ENCODE measurements at places on chromosomes 11 and 22.

DNA sequence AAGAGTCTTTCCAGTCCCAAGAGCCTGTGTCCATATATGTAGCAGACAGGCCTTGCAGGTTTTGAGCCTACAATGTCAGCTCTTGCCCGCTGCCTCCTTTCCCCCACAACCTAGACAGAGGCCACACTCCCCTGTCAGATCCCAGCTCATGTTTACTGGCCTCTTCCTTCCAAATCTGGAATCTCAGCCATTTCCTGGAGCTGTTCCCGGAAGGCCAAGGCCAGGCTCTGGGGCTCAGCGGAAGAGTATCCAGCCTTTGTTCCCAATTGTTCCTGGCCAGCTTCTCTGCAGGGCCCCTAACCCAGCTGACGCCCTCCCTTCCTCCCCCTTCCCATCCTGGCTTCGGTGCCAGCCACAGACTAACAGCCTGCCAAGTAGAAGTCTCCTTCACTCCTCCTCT lies 1.0 kb upstream of the ROBO4 start:
- DNase-seq: no peak

DNA sequence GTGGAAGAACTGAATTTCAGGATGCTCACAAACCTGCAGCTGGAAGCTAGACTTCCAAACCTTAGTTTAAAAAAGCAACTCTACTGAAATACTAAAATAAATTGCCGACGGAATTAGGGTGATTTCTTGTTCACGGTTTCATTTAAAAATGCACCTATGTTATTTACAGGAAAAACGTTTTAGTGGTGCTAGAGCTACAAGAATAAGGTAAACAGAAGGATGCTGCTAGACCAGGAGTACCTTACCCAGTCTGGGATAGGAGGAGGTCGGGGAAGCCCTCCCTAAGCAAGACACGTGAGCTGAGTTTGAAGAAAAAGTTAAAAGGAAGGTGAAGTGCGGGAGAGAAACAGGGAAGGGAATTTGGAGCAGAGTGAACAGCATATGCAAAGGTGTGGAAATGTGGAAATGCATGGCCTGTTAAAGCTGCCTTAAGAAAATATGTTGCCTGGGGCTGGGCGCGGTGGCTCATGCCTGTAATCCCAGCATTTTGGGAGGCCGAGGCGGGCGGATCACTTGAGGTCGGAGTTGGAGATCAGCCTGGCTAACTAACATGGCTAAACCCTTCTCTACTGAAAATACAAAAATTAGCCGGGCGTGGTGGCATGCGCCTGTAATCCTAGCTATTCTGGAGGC lies 1.4 kb upstream of the FTH1 start:
- no peak for DNase-seq

GRCh38 chr11:106172386-106172991 lies 95.0 kb downstream of the AASDHPPT start:
- DNase-seq: no peak

GRCh38 chr11:118170882-118171268 lies 5.6 kb downstream of the SCN2B start:
- DNase-seq: no peak

GRCh38 chr11:14224395-14224794 lies 134.6 kb downstream of the RRAS2 start:
- no peak for DNase-seq

- DNase-seq: no peak
Measured at GRCh38 chr11:37718431-37718999, 1120.5 kb upstream of the RAG2 start.

- DNase-seq: no peak
Measured at GRCh38 chr11:88739524-88739923, 326.3 kb downstream of the GRM5 start.

GRCh38 chr11:8584082-8584481 lies 9.9 kb downstream of the STK33 start:
- no peak for DNase-seq

GRCh38 chr11:36249246-36249645 lies 40.0 kb downstream of the COMMD9 start:
- DNase-seq: no peak

- no peak for DNase-seq
Measured at GRCh38 chr11:11537871-11538270, 83.9 kb downstream of the GALNT18 start.

- DNase-seq: no peak
Measured at GRCh38 chr11:44613153-44613552, 47.7 kb downstream of the CD82 start.

DNA sequence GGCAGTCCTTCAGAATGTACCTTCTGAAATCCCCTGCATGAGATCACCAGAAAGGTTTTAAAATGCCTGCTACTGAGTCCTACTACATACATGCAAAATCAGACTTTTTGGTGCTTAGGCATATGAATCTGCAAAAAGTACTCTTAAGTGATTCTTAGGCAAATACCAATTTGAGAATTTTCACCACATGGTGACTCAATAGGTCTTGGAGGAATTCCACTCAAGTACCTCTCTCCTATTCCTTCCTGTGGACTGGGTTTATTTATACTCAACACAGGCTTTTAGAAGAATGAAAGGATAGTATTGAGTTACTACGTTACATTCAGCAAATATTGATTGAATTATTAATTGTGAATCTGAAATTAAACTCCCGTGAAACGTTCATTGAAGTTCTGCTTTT lies 223.9 kb downstream of the CNTN5 start:
- no peak for DNase-seq

DNA sequence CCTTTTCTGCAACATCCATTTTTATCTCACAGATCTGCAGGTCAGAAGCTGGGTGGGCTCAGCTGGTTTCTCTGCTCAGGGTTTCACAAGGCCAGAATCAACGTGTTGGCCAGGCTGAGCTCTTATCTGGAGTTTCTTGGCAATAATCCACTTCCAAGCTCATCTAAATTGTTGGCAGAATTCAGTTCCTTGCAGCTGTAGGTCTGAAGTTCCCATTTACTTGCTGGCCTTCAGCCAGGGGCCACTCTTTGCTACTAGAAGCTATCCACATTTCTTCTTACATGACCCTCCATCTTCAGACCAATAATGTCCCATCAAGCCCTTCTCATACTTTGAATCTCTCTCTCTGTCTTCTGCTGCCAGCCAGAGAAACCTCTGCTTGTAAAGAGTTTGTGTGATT lies 103.5 kb downstream of the WNT11 start:
- no peak for DNase-seq

DNA sequence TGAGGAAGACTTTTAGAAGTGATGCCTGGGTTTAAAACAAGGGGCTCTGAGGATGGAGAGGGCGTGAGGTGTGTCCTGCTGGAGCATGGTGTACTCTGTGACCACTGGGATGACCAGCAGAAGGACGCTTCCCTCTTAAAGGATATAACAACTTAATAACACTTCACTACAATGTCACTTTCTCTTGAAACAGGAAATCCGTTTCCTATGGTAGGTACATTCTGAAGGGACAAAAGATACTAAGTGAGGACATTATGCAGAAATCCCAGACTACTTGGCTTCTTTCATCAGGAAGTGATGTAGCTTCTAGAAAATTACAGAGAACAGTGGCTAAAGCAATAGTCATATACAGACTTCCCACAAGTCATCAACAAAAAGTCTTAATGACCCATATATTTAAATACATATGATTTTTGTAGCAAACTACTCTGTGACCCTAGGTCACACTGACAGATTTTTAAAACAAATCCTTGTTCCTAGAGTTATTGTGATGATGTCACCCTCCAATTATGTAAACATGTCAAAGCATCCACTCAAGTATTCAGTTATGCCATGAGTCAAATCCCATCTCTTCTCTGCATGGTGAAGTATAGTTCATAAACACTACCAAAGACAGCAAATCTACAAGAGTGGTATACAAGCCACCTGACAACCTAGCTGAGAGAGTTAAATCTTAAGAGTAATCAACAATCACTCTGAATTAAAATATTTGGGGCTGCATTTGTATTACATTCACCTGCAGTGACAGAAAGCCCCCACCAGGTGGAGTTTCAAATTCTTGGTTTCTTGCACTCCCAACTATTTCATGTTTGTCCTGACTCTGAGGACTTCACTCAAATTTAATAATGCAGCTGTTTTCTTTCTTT lies 32.8 kb downstream of the PITPNB start:
- DNase-seq: peak; percentile 61

- DNase-seq: no peak
Measured at GRCh38 chr11:22430639-22431038, 92.5 kb downstream of the SLC17A6 start.

DNA sequence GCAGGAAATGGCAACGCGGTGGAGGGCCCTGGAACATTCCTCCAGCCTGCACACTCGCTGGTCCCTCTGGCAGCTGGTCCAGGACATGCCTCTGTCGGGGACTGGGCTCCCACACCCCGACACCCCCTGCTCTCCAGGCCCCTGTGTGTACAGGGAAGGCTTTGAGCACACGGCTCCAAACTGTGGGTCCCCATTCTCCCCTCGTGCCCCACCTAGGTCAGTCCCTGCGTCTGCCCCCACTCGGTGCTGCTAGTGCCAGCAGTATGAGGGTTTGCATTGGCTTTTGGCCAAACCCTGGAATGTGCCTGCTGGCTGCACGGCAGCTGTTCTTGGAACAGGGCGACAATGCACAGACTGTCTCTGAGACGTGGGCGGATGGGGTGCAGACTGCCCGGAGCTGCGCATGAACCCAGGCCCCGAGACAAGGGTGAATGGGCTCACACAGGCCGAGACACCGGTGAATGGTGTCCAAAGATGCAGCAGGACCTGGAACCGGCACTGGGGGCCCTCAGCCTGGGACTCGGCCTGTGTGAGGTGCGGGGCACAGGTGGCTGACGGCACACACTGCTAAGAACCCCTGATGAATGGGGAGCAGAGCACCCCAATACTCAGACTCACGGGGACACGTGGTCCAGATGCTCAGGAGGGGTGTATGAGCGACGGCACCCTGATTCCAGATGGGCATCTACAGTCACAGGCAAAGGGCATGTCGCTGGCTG lies 7.5 kb upstream of the SYT8 start:
- no peak for DNase-seq

DNA sequence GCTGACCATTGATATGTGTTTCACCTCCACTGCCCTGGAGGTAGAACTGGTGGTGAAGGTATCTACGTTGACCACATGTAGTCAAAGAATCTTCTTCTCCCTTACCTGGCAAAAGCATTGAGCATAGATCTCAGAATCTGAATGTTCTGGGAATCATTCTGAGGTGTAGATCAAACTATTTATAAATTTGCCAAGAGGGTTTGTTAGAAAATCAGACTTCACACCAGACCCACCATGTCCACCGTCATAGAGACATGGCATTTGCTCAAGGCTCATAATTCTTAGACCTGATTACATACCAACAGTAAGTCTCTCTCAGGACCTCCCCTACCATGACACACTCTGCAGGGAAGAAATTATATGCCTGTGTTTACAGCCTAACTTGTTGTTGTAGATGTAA lies at the start of gene OR8B2:
OR8B2 (minus strand) TSS at position 101 of the 400 bp plus-strand sequence. CDS start 1,156 bp downstream, outside the sequence.
- no peak for DNase-seq

- DNase-seq: no peak
Measured at GRCh38 chr11:65366340-65366773, 11.8 kb downstream of the TIGD3 start.

DNA sequence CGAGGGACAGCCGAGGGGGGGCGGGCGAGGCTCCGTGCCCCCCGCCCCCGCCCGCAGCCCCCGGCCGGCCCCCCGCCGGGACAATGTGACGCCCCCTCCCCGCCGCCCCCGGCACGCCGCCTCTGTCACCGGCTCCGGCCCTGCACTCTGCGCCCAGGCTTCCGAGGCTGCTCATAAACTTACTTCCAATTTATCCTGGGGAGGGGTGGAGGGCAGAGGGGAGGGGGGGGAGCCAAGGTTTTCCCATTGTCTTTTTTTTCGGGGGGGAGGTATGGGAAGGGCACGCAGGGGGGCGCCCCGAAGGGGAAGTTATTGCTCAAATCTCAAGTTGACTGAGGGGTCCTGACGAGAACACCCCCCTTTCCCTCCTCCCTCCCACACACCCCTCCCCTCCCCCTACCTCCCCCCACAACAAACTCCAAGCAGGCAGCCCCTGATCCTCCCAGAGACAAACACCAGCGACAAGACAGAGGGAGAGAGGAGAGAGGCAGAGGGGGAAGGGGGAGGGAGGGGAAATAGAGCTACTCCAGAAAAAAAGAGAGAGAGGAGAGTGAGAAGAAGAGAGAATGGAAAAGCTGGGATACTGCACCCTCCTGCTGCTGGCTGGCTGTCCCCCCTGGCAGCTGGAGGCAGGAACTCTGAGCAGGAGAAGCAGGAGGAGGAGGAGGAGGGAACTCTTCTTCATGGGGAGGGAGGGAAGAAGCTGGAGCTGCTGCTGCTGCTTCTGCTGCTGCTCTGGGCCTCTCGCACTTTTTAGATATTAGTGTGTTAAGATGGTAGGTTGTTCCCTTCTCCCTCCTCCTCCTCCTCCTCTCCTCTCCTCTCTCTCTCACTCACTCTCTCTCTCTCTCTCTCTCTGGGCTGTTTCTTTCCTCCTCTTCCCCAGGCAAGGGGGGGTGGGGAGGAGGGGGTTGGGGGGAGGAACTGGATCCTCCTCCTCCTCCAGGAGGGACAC lies 631 bp downstream of the PHF21A start:
- peak; percentile 67 for DNase-seq

GRCh38 chr11:107689317-107690202 lies 22.3 kb downstream of the SLN start:
- peak; percentile 36 for DNase-seq

All from CD8-positive, alpha-beta T cell (primary cell).